NCI-H510A treated with DMSO at 0.1 percent for 48 hours (cell line): ENCODE measurements at places on chromosomes 2 and 18.

DNA sequence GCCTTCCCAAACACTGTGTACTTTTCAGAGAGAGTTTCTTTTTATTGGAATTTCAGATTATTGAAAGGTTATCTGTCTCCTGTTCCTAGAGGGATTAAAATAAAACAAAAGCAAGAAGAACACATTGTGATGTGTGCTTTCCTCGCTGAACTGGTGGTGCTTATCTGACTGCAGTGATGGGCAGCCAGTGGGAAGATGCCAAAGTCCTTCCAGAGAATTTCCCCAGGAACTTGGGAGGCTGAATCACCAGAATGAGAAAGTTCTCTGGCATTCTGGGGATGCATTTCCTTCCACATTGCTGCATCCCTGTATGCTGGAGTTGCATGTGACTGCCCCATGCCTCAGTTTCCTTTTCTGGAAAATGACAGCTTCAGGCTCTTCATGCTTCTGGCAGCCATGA lies 53.9 kb upstream of the SEC11C start:
- no peak for DNase-seq

GRCh38 chr2:227665189-227665940 lies 1.2 kb upstream of the SCYGR5 start:
- no peak for DNase-seq

DNA sequence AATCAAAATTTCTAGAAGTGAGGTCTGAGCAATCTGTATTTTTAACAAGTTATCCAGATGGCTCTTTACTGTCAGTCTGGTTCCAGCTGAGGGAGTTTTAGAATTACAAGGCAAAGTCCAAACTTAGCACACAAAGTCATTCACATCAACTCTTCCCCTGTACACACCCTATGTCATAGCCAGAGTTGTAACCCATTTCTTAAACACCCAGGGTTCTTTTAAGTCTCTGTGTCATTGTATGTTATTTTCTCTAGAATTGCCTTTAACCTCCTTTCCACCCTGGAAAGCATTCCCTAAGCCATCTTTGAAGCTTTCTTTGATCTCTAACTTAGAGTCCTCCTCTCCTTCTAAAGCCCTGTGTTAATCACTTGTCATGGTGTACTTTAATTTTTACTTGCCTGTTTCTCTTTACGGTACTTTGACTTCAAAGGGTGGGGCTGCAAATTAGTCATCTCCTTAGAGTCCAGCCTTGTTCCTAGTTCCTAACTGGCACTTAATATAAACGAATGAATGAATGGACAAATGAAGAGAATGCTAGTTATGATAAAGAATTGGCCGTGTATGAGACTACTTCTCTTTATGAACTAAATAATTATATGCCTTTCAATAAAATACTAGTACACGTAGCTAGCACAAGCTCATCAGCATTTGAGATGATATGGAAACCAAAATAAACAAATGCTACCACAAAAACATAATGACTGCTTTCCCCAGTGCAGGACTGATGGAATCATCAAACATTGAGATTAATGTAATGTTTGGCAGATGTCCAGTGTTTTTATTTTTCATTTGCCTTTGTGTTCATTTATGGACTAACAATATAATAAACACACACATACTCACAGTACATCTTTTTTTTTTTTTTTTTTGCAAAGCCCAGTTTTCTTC lies 11.9 kb upstream of the ACTR3 start:
- DNase-seq, result no peak

GRCh38 chr2:40127146-40127545 lies 324.7 kb downstream of the SLC8A1 start:
- no peak for DNase-seq

GRCh38 chr2:70087702-70088597 lies 673 bp downstream of the PCBP1 start:
- no peak for DNase-seq

GRCh38 chr2:15769676-15770547 lies 170.4 kb upstream of the MYCN start:
- no peak for DNase-seq

DNA sequence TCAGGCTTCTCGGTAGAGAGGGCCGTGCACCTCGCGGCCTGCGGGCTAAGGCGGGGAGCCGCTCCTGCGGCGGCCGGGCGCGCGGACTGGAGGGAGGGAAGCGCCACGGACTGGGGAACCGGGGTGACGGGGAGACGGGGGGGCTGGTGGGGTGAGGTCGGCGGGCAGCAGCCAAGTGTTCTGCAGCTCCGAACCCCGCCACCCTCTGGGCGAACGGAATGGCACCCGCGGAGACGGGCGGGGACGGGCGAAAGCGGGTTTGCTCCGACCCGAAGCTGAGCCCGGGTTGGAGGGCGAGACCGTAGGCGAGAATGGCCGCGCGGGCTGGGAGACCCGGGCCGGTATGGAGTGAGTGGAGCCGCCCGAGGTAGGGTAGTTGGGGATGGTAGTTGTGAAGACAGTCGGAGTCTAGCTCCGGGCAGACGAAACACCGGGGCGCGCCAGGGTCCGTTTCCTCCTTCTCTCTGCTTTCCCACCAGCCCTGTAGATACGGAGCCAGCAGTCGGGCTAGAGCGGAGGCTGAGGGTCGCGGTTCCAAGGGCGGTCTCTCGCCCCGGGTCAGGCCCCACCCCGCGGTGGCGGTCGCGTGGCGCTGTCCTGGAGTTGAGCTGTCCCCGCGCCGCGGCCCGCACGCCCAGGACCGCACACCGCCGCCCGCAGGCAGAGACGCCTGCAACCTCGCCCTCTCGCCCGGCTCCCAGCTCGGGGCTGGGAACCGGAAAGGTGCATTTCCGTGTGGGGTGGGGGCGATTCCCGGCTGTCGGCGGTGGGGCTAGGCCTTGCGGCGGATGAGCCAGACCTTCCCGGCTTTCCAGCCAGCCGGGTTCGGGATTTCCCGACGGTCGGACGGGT lies 160.3 kb upstream of the SIX2 start:
- peak; percentile 29 for DNase-seq

- no peak for DNase-seq
Measured at GRCh38 chr2:241009601-241010530, 11.4 kb downstream of the SNED1 start.

DNA sequence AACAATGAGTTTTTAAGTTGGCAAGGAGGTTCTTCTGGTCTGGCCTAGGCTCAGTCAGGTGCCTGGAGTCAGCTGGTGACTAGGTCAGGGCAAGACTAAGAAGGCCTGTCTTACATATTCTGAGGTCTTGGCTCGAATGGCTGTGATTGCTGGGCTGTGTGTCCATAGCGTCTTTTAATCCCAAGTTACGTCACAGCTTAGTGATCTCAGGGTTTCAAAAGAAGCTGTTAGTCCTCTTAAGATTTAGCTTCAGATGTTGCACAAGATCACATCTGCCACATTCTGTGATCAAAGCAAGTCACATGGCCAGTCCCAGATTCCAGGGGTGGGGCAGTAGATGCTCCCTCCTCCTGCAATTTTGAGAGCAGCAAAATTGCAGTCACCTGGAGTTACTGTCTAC lies 61.3 kb downstream of the PKP4 start:
- DNase-seq, result no peak

- no peak for DNase-seq
Measured at GRCh38 chr2:239884875-239885274, 140.3 kb downstream of the NDUFA10 start.

DNA sequence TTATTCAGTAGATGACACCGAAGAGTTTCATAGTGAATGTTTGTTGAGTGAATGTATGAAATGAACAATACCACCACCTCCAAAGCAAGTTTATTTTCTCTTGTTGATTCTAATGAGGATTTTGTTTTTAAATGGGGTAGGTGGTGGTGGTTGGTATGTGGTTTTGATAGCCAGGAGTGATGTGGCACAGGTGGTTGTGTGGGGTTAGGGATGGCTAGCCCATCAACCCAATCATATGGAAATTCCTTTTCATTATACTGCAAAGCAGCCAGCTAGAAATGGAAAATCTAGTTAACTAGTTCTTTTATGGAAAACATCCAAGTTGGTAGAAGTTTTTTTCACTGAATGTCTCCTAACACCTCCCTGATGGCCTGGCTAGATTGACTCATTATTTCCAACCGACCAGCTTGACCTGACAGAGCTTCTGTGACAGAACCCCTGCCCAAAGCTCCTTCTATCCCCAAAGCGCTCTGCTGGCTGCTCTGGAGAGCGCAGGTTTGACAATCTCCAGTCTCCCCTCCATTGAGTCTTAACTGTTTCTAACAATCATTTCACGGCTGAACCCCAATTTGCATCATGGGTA lies 376.9 kb downstream of the MTX2 start:
- DNase-seq, result no peak

- DNase-seq, result no peak
Measured at GRCh38 chr18:54991981-54992380, 32.7 kb upstream of the CCDC68 start.

DNA sequence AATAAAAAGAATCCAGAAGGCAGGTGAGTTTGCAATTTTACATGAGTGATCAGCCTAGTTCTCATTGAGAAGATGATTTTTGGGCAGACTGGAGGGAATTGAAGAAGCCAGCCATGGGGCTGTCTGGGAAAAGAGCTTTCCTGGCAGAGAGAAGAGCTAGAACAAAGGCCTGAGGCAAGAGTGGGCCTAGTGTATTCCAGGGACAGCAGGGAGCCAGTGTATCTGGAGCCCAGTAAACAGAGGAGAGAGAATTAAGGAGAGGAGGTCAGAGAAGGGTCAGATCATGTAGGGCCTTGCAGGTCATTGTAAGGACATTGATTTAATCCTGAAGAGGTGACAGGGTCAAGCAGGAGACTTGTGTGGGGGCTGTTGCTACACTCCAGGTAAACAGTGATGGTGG lies 195.8 kb downstream of the SATB2 start:
- DNase-seq, result no peak

GRCh38 chr2:219076253-219076652 lies 15.5 kb upstream of the IHH start:
- DNase-seq, result no peak

- DNase-seq, result no peak
Measured at GRCh38 chr2:226330206-226330605, 469.4 kb downstream of the IRS1 start.

DNA sequence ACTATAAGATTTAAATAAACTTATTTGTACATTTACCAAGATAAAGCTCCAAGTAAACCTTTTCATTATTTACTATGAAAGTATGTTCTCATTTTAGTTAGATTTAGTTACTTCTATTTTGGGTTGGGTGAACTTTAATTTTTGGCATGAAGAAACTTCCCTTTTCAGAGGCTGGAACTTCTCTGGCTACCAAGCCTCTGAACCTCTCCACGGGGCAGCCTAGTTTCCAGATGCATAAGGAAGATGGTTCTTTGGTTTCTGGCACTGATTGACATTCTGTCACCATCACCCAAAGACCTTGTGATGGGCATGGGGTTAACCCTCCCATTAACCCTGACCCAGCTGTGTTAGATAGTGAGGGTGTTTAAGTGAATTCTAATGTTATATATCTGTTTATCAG lies 17.1 kb downstream of the PSD4 start:
- no peak for DNase-seq

DNA sequence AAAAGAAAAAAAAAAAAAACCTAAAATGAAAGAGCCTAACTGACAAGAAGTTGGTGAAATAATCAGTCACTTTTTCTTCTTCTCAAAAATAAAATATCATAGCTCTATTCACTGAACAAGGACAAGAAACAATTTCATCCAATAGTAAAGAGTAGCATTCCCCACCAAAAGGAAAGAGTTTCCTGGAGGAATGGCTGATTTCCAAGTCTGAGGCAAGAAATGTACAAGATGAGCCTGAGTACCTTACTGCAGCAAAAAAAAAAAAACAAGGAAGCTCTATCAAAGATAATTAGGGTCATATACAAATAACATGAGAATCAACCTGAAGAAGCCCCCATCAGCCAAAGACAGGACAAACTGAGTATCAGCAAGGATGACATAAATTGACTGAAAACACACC lies 11.5 kb downstream of the ROCK1 start:
- DNase-seq, result no peak

- DNase-seq, result no peak
Measured at GRCh38 chr2:171814883-171815282, 79.2 kb downstream of the SLC25A12 start.

DNA sequence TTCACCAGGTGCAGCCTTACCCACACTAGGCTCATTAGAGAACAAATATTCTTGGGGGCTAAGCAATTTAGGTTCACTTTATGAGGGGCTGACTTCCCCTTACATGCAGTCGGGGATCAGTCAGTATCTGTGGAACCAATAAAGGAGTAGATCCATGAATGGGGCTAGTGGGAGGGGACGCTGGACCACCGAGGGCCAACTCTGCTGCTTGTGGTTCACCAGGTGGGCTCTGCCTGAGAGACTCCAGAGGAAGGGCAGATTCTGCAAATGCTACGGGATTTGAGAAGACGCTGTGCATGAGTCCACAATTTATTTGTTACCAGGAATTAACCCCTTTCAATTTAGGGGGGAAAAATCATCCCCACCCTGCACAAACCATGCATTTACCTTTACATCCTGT lies 15.9 kb upstream of the HAAO start:
- DNase-seq, result no peak

GRCh38 chr2:10517351-10518043 lies 69.4 kb upstream of the ODC1 start:
- DNase-seq, result no peak

DNA sequence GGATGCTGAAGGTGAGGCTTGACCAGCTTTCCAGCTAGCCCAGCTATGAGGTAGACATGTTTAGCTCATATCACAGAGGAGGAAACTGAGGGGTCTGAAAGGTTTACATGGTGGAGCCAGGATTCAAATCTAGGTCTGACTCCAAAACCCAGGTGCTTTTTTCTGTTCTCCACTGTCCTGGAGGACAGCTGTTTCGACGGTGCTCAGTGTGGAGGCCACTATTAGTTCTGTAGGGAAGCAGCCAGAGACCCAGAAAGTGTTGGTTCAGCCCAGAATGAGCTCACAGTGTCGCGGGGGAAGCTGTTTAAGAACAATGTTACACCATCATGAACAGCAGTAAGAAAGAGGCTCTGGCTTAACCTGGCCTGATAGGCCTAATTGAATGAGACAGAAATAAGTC lies 11.1 kb downstream of the PROC start:
- DNase-seq, result no peak

GRCh38 chr18:79601234-79601633 lies 78.4 kb upstream of the CTDP1 start:
- DNase-seq, result no peak

DNA sequence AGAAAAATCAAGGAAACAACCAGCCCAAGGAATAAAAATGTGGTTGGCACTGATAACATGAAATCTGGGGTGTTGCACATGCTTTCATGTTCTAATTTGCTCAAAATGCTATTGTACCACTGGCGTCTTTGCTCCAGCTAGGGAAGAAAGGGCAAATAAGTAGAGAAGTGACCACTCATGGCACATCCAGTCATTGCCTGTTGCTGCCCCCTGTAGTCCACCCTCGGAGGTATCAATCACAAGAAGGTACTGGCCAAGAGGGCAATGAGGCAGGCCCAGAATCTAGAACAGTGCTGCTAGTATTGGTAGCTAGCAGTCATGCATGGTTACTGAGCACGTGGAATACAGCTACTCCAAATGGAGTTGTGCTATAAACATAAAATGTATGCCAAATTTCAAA lies 213.4 kb downstream of the CDCA7 start:
- DNase-seq, result peak; percentile 45
